ENCODE measurements at places on chromosomes 1 and 21.
A peak's percentile ranks its signal among the peaks of the same experiment; 100 is the strongest.

DNA sequence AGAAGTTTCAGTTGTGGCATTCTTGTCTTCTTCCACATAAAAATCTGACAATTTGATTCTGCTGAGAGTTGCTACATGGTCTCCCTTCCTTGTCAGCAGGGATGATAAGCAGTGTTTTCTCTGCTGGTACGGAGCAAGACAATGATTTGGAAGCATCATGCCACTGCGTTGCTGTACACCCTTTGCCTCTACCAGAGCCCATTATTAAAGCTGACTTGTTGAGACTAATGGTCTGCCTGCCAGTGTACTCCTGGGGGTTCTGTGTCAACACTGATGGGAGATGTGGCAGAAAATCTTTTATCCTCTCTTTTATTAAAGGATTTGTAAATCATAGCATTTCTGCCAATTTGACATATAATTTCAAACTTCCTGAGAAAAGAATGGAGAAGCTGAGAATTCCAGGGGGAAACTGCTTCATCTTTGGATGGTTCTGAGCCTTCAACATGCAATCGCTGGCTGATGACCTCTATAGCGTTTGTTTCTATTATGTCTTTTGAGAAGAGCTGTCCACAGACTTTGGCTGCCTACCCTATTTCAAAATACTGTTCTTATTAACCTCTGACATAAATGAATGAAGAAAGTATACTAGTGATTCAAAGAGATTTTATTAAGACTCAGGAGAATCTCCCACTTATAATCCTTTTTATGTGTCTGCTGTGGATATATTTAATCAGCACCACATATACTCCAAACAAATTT lies 47.9 kb upstream of the DYNLT5 start:
- no peak for DNase-seq

DNA sequence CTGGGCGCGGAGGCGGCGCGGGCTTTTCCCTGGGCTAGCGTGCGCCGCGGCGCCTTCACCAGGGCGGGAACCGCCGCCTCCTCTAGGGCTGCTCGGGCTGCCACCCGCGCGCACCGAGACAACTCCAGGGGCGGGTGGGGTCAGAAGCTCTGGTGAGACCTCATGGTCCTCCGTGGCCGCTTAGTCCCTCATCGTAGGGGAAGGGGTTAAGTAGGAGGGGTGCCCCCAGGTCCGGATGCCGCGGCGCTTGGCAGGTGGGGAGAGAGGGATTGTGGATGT lies 559 bp downstream of the SERTAD4 start:
- no peak for DNase-seq

- no peak for DNase-seq
Observed at GRCh38 chr1:203473781-203474305, 1.8 kb upstream of the PRELP start.

- DNase-seq = no peak
Observed at GRCh38 chr1:180208264-180208663, 21.8 kb upstream of the LHX4 start.

DNA sequence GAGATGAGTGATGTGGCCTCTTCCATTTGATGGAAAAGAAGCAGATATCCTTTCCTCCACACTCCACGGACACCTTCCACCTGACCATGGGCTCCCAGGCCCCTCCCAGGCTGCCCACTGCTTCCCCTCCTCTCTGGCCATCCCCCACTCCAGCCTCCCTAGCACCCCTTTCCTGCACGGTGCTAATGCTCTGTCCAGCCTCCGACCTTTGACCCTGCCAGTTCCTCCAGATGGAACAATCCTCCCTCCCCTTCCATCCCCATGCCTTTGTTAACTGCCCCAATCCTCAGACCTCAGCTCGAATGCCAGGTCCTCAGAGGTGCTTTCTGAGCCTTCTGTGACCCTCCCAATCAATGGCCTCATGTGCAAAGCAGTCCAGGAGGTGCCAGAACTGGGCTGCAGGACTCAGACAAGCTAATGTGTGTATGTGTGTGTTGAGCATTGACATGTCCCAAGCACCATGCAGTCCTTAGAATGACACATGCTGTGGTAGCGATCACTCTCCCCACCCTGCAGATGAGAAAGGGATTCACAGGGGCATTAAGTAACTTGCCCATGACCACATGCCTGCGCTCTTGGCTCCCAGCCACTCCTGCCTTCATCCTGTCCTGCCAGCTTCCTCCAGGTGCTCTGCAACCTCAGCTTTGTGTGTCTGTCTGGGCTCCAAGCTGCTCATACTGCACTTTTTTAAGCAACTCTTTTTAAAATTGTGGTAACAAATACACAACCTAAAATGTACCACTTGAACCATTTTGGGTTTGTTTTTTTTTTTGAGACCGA lies 63.5 kb upstream of the EDN2 start:
- no peak for DNase-seq

- no peak for DNase-seq
Observed at GRCh38 chr1:8460784-8461183, 142.9 kb downstream of the SLC45A1 start.

DNA sequence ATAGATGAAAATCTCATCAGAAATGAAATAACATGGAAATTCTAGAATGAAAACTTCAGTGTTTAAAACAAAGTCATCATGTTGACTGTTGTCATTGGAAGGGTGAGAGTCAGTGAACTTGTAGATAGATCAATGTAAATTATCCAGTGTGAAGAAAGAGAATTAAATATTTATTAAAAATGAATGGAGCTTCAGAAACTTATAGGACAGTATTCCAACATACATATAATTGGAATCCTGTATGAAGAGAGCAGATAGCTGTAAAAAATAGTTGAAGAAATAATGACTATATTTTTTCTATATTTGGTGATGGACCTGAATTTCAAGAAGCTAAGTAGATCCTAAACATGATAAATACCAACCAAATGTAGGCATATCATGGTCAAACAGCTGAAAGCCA lies 60.0 kb downstream of the MAN1A2 start:
- DNase-seq = no peak

- no peak for DNase-seq
Observed at GRCh38 chr1:21592086-21592865, 76.9 kb downstream of the RAP1GAP start.

- no peak for DNase-seq
Observed at GRCh38 chr1:10429868-10430215, 391 bp upstream of the CENPS start.

DNA sequence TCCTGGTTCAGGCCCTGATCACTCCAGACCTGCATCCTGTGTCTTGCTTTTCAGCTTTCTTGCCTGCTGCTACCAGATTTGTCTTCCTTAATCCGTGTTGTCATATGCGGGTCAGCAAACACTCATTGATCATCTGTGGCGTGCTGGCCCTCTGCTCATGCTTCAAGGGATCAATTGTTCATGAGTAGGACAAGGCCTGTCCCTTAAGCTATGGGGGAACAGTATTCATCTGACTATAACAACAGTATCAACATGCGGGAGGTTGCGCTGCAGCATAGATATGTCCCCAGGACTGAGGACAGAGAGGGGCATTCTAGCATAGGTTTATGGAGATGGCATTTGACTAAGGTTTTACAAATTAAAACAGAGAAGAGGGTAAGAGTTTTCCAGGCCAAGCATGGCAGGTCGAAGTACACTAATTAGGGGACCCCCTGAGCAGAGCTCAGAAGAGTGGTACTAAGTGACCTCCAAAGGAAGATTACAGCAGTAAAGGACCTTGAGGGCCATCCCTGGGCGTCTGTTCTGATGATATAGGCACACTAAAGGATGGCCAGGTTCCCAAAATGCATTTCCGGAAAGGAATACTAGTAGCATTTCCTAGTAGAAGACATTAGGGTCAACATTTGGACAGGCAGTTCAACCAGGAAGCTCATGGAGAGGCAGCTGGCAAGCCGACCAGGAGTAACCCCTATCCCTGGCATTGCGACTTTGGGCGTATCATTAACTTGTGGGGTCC lies 811 bp upstream of the ZNF672 start:
- no peak for DNase-seq

DNA sequence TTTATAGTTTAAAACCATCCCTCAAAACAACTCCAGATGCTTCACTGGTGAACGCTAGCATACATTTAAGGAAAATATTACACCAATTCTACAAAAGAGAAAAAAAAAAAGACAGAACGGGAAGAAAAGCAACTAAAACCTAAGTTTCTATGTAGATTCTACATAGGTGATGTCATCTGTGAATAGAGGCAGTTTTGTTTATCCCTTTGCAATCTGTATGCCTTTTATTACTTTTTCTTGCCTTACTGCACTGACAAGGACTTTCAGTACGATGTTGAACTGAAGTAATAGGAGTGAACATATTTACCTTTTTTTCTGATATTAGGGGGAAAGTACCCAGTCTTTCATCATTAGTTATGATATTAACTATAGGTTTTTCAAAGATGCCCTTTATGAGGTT lies 101.7 kb upstream of the HAO2 start:
- DNase-seq = no peak

DNA sequence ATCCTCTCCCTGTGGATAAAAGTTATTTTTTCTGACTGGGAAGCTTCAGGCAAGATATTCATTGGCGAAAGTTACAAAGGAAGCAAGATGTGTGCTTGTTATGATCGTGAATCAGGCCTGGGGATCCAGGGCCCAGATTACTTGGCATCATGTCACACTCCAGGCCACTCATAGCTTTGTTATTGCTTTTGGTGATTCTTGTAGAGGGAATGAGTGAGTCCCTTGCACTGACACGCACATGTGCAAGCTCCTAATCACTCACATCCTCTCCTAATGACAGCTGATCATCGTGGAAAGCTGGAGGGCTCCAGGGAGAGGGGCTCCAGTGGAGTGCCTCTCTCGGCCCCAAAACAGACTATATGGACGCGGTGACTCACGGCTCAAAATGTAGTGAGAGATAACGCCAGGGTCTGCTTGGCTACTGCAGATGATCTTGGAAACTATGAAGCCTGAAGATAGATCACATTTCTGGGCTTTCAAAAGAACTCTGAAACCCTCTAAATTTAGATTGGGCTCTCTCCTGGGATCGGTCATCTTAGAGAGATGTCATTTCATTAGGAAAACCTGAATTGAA lies 481.1 kb upstream of the USP24 start:
- no peak for DNase-seq

DNA sequence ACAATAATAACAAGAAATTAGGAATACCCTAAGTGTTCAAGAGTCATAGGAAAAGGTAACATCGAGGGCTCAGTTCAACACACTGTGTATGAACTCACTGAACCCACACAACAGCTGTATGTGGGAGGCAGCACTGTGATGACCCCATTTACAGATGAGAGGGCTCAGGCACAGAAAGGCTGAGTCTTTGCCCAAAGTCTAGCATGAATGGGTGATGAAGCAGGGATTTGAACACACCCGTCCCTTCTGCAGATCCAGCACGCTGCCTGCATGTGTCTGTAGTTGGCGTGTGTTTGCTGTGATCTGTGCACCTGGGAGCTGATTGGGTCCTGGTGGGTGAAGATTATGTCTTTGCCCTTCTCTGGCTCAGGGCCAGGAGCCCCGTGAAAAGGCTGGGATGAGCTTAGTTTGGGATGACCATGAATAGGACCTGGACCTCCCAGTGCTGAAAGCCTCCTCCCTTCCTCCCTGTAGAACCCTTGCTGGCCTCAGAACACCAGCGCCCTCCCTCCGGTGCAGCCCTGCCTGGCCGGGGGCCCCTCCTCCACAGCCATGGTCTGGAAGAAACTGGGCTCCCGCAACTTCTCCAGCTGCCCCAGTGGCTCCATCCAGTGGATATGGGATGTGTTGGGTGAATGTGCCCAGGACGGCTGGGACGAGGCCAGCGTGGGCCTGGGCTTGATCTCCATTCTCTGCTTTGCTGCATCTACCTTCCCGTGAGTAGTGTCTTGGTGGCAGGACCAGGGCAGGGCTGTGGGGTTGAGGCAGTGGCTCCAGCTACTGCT lies 5.2 kb downstream of the SLC66A1 start:
- DNase-seq = peak; percentile 85

DNA sequence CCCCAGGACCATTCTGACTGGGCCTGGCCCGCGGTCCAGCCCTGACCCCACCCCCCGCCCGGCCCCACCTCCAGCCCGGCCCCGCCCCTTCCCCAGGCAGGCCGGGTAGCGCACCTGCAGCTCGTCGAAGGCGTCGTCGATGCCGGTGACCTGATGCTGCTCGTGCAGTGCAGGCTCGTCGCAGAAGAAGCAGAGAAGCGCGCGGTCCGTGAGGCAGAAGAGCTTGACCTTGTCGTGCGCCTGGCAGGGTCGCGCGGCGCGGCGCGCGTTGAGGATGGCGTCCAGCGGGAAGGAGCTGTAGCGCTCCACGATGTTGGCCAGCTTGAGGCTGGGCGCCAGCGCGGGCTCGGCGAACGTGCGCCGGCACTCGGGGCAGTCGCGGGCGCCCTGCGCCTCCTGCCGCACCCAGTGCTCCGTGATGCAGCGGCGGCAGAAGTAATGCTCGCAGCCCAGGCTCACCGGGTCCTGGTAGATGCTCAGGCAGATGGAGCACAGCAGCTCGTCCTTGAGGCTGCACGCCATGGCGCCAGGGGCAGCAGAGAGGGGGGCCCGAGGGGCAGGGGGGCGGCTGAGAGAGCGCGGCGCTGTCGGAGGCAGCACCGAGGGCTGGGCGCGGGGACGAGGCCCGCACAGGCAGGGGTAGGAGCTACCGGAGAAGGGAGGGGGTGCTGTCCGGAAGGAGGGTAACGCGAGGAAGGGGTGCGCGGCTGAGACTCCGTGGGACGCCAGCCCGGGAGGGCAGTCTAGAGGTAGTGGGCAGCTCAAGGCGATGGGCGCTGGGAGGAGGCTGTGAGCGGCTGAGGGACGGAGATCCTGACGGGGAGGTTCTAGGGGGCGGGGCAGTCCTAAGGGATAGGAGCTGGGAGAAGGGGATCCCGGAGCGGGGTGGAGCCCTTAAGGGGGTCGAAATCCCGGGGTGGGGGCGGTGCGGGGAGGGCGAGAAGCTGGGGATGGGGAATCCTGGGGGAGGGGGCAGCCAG lies 642 bp downstream of the TRIM62 start:
- peak; percentile 97 for DNase-seq

GRCh38 chr1:184929711-184930202 lies 44.6 kb downstream of the NIBAN1 start:
- no peak for DNase-seq

- no peak for DNase-seq
Observed at GRCh38 chr1:31487143-31487542, 74.1 kb downstream of the SERINC2 start.

GRCh38 chr1:195790514-195791168 lies 817.6 kb downstream of the KCNT2 start:
- no peak for DNase-seq

- DNase-seq = no peak
Observed at GRCh38 chr1:104629589-104629988, 879.9 kb downstream of the AMY1C start.

GRCh38 chr1:231642618-231643017 lies 16.0 kb downstream of the DISC1 start:
- no peak for DNase-seq

- DNase-seq = no peak
Observed at GRCh38 chr1:6967431-6968111, 182.3 kb downstream of the CAMTA1 start.
